ENCODE measurements at places on chromosomes 2 and 18.

DNA sequence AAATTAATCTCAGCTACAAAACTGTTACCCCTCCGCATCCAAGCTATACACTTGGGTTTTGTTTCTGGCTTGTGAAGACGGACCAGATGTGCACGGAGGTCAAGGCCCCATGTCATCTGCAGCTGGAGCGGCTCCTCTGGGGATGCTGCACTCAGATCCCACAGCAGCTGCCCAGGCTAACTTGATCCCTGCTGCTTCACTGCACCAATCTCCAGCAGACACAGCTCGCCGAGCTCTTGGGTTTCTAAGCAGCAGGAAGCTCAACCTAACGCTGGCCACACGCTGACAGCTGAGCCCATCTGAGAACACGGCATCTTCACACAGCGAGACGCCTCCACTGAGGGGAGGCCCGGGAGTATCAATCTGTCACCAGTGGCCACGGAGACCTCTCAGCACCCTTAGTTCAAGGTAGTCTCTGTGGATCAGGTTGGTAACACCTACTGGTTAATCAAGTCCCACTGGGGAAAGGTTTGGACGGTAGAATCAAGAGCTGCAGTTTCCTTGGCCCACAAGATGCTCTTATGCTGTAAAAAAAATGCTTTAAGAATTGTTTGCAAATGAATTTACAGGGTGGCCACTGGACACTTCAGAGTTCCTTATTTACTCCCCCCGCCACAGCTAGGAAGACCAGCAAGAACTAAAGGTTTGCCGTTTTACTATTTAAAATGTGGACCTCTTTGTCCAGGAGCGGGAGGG is 67.5 kb downstream of the EMILIN2 start:
- DNase-seq = no peak

- DNase-seq = no peak
These were observed 20.9 kb downstream of the RAB10 start for GRCh38 chr2:26054598-26055348.

DNA sequence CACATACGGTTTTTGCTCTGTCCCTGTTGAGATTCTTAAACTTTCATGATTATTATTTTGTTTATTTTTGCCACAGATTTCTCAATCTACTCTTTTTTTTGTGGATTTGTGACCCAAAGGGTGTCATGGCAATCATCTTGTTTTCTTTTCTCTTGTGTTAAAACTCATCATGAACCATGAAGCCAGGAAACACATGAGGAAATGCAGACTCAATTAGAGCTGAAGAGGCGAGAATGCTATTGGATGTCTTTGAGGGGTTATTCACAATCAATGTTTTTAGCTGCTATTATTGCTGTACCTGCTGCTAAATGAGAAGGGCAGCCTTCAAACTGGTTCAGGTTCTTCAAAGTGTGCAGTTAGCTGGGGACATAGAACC is 99.5 kb upstream of the MMADHC start:
- DNase-seq = no peak

GRCh38 chr2:231037731-231038482 is 584 bp downstream of the C2orf72 start:
- no peak for DNase-seq

DNA sequence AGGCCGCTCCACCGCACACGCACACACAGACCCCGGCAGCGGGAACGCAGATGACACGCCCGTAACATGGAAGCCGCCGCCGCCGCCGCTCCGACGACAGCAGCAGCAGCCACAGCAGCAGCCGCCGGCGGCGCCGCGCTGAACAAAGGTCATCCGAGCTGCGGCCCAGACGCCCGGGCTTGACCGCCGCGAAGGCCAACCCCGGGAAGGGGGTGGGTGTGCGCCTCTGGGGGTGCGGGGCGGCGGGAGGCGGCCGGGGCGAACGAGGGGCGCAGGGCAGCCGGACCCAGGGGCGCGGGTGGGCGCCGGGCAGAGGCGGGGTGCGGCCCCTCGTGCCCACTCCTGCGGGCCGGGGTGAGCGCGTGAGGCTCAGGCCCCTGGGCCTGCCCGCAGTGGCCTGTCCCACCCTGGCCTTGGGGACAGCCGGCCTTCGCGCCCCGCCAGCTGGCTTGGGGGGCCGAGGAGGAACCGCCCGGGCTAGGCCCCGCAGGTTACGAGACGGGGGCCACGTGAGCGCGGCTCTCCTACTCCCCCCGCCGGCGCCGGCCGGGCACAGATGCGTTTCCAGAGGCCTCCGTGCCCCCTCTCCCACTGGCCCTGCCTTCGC is 1.0 kb upstream of the ZNF532 start:
- no peak for DNase-seq

- peak; percentile 8 for DNase-seq
These were observed 101.3 kb upstream of the GPR45 start for GRCh38 chr2:105140240-105140568.

GRCh38 chr2:218161644-218162043 is 5.1 kb downstream of the CXCR1 start:
- no peak for DNase-seq

DNA sequence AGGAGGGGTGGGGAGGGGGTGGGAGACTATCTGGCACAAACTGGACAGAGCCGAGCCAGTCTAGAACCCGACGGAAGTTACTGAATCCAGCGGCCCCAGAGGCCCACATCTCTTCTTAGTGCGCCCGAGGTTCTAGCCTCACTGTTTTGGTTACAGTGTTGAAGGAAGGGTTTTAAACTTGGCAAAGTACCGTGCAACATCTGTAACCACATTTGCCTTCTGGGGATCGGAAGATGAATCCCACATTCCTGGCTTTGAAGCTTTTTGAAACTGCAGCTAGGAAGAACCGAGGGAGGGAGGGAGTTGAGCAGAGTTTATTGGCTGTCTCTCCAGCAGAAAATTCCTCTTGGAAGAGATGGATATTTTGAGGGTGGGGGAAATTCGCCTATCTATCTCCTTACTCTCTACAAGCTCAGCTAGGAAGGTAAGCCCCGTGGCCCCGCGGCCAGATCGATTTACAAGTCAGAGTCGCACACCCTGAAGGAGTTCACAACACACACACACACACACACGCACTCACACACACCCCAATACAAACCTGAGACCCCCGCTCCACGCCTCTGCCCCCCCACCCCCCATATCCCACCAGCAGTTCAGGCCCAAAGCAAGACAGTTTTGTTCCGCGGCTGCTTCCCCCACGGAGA is 1.0 kb downstream of the ACVR1 start:
- DNase-seq = peak; percentile 32

- DNase-seq = no peak
These were observed 272.5 kb downstream of the ZNF407 start for GRCh38 chr18:74869904-74870863.

- no peak for DNase-seq
These were observed 1.8 kb upstream of the SULT6B1 start for GRCh38 chr2:37190290-37190689.

DNA sequence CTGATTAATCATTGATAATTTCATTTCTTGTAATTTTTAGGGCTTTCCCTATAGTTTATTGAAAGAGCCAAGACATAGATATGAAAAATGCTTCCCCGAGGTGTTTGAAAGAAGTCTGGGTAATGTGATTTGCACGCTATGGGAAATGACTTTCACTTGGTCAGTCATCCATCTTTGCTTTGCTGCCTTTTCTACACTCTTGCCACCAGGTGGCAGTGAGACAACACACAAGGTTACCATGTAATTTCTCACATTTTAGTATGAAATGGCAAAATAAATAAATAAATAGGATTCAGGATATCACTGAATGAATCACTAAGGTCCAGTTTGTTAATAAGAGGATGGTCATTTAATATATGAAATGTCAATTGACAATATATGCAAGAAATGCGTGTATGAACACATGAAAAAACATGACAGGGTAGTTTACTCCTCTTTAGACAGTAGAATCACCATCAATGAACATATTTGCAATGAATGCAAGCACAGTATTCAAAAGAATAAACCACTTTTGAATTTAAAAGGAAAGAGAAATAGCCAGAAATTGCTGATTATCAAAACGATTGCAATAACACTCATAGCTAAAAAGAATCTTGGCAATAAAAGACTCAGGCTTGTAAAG is 52.2 kb upstream of the KCNH7 start:
- peak; percentile 23 for DNase-seq

- no peak for DNase-seq
These were observed 448.3 kb downstream of the SOX11 start for GRCh38 chr2:6140509-6140908.

- no peak for DNase-seq
These were observed 34.0 kb downstream of the HAT1 start for GRCh38 chr2:171956135-171956825.

DNA sequence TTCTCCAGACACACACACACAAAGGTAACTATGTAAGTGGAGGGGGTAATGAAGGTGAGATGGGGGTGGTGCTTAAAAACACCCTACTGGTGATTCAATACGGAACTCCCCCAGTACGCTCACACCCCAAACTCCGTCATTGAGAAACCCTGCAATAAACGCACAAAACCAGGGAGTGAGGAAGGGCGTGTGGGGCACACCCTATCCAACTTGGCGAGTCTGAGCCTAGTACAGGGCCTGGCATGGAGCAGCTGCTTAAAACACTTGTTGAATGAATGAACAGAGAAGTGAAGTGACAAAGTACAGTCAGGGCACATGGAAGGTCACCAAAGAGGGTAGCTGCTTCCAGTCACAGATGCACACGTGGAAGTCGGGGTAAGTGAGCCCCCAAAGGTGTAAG is 146.8 kb upstream of the SMAD2 start:
- DNase-seq = no peak

DNA sequence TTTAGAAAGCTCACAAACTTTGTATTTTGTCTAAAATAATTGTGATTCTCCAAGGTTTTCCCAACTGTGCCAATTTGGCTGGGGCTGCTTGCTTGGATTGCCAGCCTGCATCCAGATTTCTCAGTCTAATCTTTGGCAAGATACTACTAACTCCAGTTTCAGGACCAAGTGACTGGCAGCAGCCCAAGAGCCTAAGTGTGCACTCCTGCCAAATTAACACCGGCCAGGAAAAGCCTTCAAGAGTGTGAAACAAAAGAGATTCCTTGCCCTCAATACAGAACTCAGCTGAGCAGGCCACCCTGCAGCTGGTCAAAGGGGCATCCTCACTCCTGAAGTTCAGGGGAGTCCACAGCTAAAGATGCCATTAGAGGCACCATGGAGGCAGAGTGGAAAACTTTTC is 589.0 kb upstream of the ACVR2A start:
- DNase-seq = no peak

- DNase-seq = no peak
These were observed 650.6 kb downstream of the SATB2 start for GRCh38 chr2:198807131-198807530.

DNA sequence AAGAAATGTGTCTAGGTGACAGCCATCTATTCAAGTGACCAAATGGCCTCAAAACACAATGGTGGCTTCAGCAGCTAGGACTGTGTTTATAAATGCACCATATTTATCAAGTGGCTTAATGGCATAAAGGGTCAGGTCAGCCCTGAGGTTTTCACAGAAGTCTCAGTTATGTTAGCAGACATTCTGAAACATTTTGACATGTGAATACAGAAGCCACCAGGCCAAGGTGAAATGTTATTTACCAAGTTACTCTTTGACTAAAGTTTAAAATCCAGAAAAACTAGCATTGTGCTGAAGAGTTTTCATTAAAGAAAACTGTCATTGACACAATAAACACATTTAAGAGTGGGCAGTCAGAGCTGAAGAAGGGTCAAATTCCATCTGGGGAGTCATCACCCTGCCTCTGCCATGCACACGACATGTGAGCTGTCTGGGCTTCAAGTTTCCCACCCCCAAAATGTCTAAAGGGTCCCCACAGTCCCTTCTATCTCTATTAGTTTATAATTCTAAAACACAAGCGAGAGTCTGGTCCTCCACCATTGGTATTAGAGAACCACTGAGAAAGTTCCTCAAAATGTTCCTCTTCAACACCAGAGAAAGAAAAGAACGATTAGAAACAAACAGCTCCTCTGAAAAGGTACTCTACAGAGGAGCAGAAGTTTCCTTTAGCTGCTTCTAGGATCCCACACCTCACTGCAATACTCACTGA is 77.5 kb upstream of the FZD5 start:
- no peak for DNase-seq

DNA sequence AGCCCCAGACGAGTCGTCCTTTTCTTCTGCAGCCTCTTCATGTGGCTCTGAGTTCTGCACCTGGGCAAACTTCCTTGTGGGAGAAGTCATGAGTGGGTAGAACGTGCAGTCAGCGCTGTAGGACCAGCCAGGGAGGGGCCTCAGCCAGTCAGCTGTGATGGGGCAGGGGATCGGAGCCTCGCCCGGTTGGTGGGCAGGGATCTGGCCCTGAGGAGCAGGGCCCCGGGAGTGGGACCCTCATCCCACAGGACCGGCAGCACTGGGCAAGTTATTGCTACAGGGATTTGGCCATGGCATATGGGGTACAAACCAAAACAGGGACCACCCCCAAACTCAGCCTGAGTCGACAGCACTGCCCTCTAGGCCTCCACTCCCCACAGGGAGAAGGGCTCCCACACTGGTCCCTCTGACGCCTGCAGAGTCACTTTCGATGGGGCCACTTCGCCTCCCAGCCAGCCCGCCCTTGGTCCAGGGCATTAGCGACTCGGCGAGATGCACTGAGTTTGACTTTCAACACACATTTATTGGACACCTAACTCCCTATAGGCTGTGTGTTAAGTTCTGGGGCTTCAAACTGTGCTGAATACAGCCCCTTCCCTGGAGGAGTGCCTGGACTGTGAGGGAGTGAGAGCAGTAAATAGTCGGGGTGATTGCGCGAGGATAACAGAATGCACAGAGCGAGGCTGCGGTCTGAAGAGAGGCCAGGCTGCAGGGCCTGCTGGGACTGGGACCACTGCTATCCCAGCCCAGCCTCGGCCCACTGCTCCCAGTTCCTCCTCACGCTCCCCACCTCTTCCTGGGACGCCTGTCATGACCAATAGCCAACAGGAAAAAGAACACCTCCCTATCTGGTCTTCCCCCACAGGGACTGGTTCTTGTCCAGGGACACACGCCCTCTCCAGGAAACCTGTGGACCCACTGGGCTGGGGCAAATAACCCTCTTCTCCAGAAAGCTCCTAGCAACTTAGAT is 55.9 kb downstream of the SDC1 start:
- DNase-seq = no peak

DNA sequence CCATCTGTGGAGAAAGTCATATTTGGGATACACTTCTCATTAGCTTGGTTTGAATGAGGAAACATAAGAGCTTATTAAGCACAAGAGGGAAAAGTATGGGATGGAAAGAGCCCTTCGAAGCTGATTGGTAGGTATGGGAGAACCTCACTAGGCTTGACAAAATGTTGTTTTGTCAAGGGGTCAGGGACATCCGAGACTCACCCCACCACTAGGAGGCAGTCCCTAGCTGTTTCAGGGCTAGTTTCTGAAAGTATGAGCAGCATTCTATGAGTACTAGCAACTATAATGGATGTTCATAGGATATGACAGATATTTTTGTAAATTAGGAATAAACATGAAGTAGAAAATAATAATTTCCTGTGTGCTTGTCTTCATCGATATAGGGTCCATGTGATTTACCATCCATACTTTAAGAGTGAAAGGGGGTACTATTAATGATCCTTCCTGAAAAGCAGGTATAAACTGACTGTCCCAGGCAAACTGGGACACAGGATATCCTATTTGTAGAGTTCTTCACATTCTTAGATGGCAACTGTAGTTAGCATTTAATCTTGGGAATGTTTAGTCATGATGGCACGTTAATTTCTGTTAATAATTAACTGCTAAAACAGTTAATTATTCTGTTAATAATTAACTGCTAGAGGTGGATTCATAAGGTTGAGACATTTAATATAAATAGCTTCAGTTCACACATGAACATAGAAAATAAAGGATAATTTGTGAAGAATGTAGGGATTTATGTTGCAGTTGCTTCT is 28.4 kb downstream of the OTX1 start:
- DNase-seq = no peak

- DNase-seq = no peak
These were observed 145.3 kb downstream of the BABAM2 start for GRCh38 chr2:28035816-28036215.

GRCh38 chr18:31918733-31919132 is 24.2 kb downstream of the TRAPPC8 start:
- no peak for DNase-seq

- DNase-seq = no peak
These were observed 205.7 kb upstream of the NXPH2 start for GRCh38 chr2:138985881-138986280.
